ENCODE measurements at places on chromosomes 3 and 15. TPM values are rescaled to one million over a fixed set of nuclear protein-coding genes. Genes with fewer than 3 reads are reported as not detected.

Gene ZNF662
- total RNA-seq: not detected

Gene SPTBN5
- 0.96 TPM for total RNA-seq

Gene DUOXA2
- total RNA-seq: not detected

Gene RTP3
- not detected for total RNA-seq

Gene ACOX2
- total RNA-seq: 12.8 TPM

Gene DLL4
- 1.5 TPM for total RNA-seq
